ENCODE measurements at places on chromosomes 13 and 19. TPM values are rescaled to one million over a fixed set of nuclear protein-coding genes. Genes with fewer than 3 reads are reported as not detected.

Gene UBL3
- 115 TPM for total RNA-seq

Gene NALCN
- 1.8 TPM for total RNA-seq

Gene EMC10
- total RNA-seq: 284 TPM

Gene ZNF667
- 7.9 TPM for total RNA-seq

GRCh38 chr13:41611385-41611784 lies 154.0 kb downstream of the RGCC start:
- DNase-seq: no peak

DNA sequence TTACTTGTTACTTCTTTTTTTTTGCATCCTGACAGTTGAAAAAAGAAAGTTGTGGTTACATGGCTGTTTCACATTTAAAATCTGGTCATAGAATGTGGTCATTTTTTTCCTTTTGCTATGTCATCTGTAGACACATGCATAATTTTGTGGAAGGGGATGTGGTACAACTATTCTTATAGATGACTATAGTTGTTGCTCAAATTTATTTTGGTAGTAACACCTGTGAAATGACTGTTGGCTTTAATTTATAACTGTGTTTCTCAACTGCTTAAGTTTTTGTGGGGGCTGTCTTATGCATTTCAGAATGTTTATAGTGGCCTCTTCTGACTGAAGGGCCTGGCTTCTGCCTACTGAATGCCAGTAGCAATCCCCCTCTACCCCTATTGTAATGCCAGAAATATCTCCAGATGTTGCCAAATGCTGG lies 130.5 kb downstream of the PAN3 start:
- DNase-seq: peak; percentile 28

- DNase-seq: peak; percentile 52
These were observed 367.9 kb downstream of the SLC7A1 start for GRCh38 chr13:29227576-29227975.

Data from stomach (tissue), 19 donors.